T-helper 17 cell (primary cell): ENCODE measurements at places on chromosomes 5 and 9. TPM values are rescaled to one million over a fixed set of nuclear protein-coding genes. Genes with fewer than 3 reads are reported as not detected.

GABRA6 gene
- not detected for total RNA-seq

GRCh38 chr5:67857502-67857901 is 358.1 kb upstream of the PIK3R1 start:
- DNase-seq, result no peak

DNA sequence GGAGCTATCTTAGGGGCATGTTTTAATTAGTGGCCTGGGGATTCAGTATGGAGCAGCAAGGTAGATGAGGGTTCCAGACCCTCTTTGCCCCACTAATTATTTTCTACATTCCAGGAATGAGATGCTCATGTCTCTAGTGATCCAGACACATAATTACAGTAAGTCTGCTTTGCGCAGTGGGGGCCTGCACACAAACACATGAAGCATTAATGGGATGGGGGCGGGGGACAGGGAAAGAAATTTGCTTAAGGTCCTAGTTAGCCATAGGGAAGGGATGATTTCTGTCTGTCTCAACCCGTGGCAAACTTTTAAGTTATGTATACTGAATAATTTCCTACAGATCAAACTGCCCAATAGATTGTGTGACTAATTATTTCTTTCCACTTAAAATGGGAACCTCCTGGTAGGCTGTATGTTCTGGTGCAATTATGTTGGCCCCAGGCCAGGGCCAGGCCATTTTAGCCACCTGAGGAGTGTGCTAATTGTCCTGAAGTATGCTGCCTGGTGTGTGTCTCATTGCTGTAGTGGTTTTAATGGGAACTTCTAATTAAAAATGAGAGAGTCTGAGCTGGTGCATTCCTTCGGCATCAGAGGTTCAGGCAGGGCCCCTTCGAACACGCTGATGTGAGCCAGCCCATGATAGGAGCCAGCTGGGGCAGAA is 134.4 kb downstream of the PTTG1 start:
- DNase-seq, result no peak

DNA sequence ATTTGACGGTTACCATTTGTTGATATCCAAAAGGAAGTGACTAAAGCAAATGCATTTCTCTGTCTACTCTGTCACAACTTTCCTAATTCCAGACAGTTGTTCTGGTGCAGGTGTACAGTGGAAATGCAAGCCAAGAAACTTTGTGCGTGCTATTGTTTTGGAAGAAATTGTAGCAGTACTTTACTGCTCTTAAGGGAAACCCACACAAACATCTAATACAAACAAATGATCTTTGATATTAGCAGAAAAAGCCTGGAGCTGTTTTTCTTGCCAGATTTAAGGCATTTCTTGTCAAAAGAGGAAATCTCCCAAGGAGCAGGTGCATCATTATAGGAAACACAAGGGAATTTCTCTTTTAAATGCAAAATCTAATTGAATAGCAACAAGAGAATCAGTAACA is 2.0 kb downstream of the SNCAIP start:
- DNase-seq, result no peak

GRCh38 chr5:172872997-172873491 is 39.0 kb downstream of the ERGIC1 start:
- no peak for DNase-seq
